ENCODE measurements at places on chromosomes 5 and 9.
A peak's percentile ranks its signal among the peaks of the same experiment; 100 is the strongest.

DNA sequence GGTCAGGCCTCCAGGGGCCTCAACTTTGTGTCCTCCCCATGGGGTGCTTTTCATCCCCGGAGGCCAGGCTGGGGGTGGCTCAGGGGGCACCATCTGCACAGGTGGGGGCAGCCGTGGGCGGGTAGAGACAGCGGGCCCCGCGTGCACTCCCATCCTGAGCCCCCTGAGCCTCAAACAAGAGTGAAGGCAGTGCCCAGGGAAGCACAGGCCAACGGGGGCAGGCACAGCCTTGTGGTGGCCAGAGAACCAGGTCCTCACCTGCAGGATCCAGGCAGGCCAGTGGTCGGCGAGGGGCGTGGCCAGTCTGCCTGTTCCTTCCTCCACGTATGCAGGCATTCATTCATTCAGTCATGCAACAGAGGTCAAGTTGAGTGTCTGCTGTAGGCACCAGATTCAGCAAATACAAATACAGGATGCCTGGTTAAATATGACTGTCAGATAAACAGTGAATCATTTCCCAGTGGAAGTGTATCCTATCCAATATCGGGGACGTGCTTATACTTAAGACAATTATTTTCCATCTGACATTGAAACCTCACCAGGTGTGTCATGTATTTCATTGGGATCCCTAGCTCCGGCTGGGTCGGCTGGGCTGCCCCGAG, 22.3 kb downstream of the KCNT1 start:
- DNase-seq = no peak

DNA sequence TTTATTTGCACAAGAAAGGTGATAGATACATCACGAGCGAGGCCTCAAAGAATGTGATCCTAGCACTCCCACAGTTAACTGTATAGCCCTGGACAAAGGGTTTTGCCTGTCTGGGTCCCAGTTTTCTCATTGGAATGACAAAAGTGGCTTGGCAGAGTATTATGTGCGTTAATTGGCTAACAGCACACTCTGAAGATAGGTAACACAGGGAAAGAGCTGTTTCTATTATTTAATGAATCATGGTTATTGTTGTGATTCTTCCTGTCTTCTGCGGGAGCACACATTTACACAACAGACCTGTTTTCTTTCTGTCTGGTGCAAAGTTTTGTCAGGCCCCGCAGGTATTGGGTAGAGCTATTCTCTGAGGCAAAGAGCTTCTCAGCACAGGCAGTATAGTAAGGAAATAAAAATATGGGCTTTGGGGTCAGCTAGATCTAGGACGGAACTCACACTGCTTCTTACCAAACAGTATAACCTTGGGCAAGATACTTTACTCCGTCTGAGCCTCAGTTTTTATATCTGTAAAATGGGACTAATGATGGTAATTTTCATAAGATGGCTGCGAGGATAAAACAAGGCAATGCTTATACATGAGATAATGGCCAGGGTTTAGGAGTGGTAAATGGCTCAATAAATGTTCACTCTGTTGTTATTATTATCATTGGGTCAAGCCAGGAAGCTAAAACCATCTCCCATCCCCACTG, 78.9 kb downstream of the PLAC8L1 start:
- DNase-seq = no peak

GRCh38 chr9:124251605-124252378, 6.0 kb upstream of the NEK6 start:
- no peak for DNase-seq

- peak; percentile 41 for DNase-seq
Measured at GRCh38 chr9:103661663-103662062, 432.4 kb upstream of the SMC2 start.

GRCh38 chr9:134099123-134099761, 31.4 kb upstream of the BRD3 start:
- peak; percentile 48 for DNase-seq

GRCh38 chr5:17374973-17375742, 122.9 kb upstream of the TAF11L2 start:
- DNase-seq = no peak

GRCh38 chr5:180471866-180472265, 22.3 kb upstream of the CNOT6 start:
- no peak for DNase-seq

DNA sequence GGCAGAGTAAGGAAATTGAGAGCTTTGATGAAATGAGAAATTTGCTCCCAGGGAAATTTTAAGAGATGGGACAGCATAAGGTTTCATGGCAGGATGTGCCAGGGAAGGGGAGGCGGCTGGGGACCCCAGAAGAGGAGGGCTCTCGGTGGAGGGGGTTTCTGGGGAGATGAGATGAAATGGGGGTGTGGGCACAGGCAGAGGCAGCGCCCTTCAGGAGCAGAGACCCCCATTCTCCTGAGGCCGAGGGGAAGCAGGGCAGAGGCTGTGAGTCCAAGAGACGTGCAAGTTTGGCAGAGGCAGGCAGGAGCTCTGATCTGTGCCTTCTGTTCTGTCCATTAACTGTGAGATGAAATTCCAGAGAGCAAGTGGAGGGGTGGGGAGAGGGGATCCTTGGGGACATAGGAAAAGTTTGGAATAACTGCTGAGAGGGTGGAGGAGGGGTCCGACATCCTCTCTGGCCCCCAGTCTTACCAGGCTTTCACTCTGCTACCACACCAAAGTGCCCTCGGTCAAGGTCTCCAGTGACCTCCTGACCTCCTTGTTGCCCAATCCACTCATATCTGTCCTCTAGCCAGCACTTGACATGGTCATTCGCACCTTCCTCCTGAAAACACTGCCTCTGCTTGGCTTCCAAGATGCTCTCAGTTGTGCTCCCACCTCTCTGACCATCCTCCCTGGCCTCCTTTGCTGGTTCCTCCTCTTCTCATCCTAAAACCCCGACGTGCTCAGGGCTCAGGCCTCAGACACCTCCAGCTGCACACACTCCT, 108.1 kb upstream of the MVB12B start:
- DNase-seq = no peak

GRCh38 chr9:518540-518939, 303.9 kb downstream of the DOCK8 start:
- no peak for DNase-seq

DNA sequence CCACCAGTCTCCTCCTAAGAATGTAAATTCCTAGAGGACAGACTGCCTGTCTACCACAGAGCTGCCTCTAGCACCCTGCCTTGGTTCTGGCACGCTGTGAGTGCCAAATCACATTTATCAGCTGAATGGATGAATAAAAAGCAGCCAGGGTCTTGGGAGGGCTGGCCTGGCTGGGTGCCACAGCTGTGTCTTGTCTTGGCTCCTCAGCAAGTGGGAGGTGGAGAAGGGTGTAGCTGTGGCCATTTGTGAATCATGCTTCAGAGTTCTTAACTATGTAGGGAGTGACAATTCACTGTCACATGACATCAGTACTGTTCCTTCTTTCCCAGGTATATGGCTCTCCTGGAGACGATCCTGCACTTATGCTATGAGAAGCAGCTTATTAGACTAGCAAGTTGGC, 70.6 kb downstream of the DCP2 start:
- no peak for DNase-seq

- DNase-seq = no peak
Measured at GRCh38 chr5:146510559-146511125, 5.3 kb downstream of the GPR151 start.

GRCh38 chr9:12930906-12931305, 156.1 kb downstream of the LURAP1L start:
- no peak for DNase-seq

DNA sequence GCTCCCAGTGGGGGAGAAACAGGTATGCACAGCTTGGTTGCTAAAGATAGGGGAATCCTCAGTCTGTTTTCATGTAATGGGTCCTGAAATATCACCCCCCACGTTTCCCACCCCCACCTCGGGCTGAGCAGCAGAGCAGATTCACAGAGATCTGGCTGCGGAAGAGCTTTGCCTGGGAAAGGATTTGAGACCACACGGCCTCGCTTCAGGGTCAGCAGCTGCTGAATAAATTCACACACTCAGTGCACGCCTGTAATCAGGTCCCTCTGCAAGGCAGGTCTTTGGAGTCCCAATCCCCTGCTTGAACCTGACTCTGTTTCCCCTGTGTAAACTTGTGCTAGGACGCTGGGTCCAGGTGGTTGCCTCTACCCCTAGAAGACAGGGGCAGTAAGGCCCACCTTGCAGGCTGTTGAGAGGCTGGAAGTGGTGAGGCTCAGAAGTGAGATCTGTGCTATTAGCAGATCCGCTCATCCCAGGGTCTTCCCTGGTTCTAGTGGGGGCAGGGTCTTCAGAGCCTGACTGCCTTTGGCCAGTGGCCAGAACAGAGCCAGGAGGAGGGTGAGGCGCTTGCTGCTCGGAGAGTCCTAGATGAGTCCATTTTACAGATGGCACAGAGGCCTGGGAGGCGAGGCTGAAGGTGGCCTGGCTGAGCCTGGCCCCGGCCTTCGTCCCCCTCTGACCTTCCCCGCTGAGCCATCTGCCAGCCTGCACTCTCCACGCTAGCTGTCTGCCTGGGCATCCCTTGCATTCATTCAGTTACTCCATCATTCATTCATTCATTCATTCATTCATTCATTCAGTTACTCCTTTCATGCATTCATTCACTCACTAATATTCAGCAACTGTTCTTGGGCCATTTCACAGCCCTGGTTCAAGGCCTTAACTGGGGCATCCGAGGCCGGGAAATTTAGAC, 16.7 kb upstream of the NEURL1B start:
- no peak for DNase-seq

GRCh38 chr5:372996-373709, 51.6 kb downstream of the AHRR start:
- peak; percentile 45 for DNase-seq

GRCh38 chr9:123225995-123226394, 42.4 kb downstream of the STRBP start:
- DNase-seq = no peak

- no peak for DNase-seq
Measured at GRCh38 chr5:157917899-157918809, 59.2 kb upstream of the CLINT1 start.

GRCh38 chr5:58369513-58370190, 90.2 kb downstream of the PLK2 start:
- no peak for DNase-seq

GRCh38 chr5:131952301-131952857, 6.9 kb upstream of the MEIKIN start:
- DNase-seq = no peak

DNA sequence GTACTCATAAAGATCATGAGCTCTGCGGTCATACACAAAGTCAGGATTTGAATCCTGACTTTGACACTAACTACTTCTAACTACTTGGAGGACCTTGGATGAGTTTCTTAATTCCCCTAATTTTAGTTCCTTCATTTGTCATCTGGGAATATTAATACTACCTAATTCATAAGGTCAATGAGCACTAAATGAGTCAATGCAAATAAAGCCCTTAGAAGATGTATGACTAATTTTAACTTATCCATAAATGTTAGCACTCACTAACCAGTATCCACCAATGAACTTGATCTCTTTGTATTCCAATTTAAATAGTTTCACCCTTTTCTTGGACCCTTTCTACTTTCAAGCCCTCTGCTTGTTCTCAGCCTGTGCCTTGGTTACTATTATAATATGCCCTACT, 1106.4 kb downstream of the CDH18 start:
- no peak for DNase-seq

DNA sequence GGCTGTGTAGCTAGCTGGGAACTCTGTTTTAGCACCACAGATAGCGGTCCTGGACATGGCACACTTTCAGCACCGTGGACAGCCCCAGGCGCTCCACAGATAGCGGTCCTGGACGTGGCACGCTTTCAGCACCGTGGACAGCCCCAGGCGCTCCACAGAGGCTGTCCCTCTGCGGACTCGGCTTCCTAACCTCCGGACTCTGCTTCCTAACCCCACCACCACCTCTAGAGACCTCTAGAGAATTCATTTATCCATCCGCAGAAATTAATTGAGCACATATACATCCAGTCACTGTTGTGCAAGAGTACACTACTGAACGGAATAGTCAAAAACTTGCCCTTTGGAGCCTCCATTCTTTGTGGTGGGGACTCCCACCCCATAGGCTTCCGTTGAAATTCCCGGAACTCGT, 27.4 kb downstream of the UNC5A start:
- no peak for DNase-seq

DNA sequence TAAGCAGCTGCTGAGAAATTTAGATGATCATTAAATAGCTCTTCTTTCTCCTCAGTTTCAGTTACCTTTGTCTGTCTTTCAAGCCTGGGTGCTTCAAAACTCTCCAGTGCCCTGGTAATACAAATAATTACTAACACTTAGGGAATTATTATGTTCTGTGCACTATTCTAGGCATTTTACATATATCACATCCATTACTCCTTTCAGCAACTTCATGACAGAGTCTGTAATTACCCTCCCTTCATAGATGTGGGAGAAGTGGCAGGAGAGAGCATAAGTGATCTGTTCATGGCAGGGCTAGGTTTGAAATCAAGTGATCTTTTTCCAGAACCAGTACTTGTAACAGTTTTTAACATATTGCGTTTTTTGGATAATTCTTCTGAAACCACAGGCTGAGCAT, 32.0 kb downstream of the MAN2A1 start:
- no peak for DNase-seq

- DNase-seq = no peak
Measured at GRCh38 chr5:50501491-50502228, 60.6 kb upstream of the EMB start.

DNA sequence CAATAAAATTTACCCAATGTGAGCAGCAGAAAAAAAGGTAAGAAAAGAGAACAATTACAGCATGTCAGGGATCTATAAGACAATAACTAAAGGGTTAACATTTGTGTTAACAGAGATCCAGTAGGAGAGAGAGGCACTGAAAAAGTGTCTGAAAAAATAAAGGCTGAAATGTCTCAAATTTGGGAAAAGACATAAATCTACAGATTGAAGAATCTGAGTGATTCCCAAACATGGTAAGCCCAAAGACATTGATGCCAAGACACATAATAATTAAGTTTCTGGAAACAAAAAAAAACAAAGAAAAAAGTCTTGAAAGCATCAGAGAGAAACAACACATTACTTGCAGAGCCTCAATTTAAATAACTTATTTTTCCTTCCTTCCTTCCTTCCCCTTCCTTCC, 31.1 kb upstream of the ZNF782 start:
- no peak for DNase-seq

DNA sequence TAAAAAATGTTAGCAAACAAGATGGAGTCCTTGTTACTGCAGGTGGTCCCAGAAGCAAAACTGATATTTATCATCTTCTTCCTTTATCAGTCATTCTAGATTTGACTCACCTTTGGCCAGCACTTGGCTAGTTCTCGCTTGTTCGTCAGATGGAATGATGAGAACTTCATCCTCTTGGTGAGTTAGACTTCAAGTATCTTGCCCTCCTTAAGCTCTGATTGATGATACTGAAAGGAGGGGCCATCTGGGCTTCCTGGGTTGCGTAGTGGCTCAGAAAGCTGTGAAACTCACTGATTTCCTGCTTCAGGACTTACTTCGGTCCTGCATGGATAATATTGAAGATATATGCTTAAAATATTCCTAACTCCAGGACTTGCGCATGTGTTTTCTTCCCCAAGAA, 1248.2 kb upstream of the CDH9 start:
- no peak for DNase-seq

All from DMS153 (cell line).